Activated CD8-positive, alpha-beta T cell treated with anti-CD3 and anti-CD28 coated beads, Interleukin-2, amount 10 ng/mL, durations not matched to agents 7 days and 5 days (primary cell): ENCODE measurements at places on chromosomes 4 and X. TPM values are rescaled to one million over a fixed set of nuclear protein-coding genes. Genes with fewer than 3 reads are reported as not detected.

DNA sequence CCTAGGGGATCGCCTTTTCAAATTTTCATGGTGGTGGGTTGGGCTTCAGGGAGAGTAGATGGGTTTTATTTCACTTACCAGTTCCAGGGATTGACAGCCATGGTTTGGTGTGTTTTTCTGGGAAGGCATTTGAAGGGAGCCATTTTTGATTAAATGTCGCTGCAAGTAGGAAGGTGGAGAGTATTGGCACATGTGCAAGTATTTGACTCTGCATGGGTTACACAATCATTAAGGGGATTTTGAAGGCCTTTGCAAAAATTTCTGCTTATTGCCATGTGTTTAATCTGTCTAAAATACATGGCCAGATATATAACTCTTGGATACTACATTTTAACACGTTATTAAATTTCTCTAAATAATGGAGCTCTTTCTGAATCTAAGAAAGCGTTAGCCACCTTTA, 55.1 kb downstream of the GPAT3 start:
- H3K27ac ChIP-seq = no peak overlapping the region
- H3K27me3 ChIP-seq = no peaks in the 10 kb centered on the region
- H3K4me3 ChIP-seq = no peak overlapping the region
- no peak for DNase-seq
- H3K36me3 ChIP-seq = no peaks in the 10 kb centered on the region
- no peaks in the 10 kb centered on the region for H3K4me1 ChIP-seq

DNA sequence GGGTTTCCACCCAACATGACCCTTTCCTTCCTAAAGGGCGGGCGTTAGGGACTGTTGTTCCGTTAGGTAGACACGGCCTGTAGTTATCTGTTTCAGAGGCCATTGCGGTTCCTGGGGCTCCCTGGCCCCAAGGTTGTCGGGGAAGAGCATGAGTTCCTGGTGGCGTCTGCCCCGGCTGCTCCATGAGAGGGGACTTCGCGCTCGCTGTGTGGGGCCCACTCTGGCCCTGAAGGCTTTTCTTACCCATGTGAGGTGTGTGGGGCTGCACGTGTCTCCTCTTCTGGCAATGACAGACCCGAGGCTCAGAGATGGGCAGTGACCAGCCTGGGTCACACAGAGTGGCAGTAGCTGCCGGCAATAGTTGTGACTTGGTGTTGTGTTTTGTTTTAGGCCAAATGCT, 9.1 kb downstream of the TADA2B start:
- H3K36me3 ChIP-seq = peaks cover 12% of the 10 kb centered on the region
- no peak overlapping the region for H3K4me3 ChIP-seq
- DNase-seq = no peak
- H3K27ac ChIP-seq = peak overlapping the region; percentile 63

GRCh38 chrX:130184857-130185256, 13.1 kb downstream of the RAB33A start:
- H3K27me3 ChIP-seq = no peaks in the 10 kb centered on the region
- DNase-seq = no peak
- peaks cover 22% of the 10 kb centered on the region for H3K4me1 ChIP-seq
- H3K36me3 ChIP-seq = peaks cover 21% of the 10 kb centered on the region
- H3K27ac ChIP-seq = no peak overlapping the region

DNA sequence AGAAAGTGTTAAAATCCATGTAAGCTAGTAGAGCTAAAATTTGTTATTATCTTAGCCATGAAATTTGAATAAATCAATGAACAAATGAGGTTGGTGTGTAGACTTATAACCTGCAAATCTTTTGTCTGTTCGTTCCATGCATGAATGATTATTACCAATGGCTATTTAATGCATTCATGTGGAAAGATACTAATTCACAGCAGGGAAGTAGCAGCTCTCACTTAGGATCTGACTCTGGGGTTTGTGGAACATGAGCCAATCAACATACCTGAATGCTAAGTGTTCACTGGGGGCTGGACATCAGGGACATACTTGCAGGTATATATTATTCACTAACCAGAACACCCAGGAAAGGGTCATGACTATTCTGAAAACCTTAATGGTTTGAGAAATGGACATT, 444.1 kb downstream of the STIM2 start:
- H3K27me3 ChIP-seq = no peaks in the 10 kb centered on the region
- H3K4me1 ChIP-seq = no peaks in the 10 kb centered on the region
- H3K27ac ChIP-seq = no peak overlapping the region
- H3K4me3 ChIP-seq = no peak overlapping the region
- DNase-seq = no peak

DNA sequence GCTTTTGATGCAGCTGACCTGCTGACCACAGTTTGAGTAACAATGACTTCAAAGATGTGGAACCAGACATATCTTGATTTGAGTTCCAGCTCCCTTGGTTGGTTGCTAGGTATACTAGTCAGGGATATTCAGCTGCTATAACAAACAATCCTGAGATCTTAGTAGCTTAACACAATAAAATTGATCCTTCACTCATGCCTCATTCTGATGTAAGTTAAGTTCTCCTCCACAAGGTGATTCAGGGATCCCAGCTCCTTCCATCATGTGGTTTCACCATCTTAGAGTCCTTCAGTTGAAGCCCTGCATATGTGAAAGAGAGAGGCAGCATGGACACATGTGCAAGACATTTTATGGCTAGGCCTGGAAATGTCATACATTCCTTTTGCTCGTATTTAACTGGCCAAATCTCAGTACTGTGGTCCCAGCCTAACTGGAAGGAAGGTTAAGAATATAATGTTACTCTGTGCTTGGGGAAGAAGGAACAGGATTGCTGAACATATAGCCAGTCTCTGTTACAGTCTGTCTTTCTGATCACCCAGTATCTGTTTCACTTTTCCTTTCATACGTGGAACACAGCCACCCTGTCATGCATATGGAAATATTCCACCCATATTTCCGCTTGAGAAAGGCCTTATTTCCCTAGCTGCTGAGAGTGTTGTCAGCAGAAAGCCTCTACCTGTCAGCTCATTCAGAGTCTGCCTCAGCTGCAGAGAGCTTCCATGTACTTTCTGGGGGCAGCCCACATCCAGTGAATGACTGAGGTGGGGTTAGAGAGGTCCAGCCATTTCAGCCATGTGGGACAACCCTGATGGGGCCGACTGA, 7.1 kb downstream of the SMIM9 start:
- no peak for DNase-seq
- no peak overlapping the region for H3K4me3 ChIP-seq
- peaks cover 31% of the 10 kb centered on the region for H3K4me1 ChIP-seq
- peak overlapping the region; percentile 72 for H3K27ac ChIP-seq
- peaks cover 2% of the 10 kb centered on the region for H3K27me3 ChIP-seq
- no peaks in the 10 kb centered on the region for H3K36me3 ChIP-seq

DNA sequence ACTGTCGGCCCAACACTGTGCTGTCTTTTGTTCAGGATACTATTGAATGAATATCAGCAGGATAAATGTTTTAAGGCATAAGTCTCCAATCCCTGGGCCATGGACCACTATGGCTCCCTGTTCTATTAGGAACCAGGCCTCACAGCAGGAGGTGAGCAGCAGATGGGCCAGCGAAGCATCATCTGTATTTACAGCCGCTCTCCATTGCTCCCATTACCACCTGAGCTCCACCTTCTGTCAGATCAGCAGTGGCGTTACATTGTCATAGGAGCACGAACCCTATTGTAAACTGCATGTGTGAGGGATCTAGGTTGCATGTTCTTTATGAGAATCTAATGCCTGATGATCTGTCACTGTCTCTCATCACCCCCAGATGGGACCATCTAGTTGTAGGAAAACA, 3.7 kb upstream of the APLN start:
- H3K4me1 ChIP-seq = peaks cover 7% of the 10 kb centered on the region
- H3K36me3 ChIP-seq = no peaks in the 10 kb centered on the region
- peaks cover 14% of the 10 kb centered on the region for H3K27me3 ChIP-seq
- H3K27ac ChIP-seq = no peak overlapping the region
- DNase-seq = no peak

DNA sequence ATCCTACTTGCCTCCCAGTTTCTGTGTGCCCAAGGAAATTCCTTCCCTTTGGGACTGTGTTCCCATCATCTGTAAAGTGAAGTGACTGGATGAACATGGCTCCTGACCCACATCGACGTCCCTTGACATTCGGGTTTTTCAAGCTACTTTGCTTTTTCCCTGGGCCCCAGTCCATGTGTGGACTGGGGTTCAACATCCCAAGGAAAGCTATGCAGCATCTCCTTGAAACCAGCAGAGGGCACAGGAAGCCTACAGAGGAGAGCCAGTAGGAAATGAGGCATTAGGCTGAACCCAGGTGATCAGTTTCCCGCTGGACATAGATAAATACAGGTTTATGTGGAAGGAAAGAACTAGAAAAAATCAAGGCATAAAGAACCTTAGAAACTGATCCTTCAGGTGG, 145.1 kb upstream of the ARHGEF9 start:
- H3K36me3 ChIP-seq = no peaks in the 10 kb centered on the region
- H3K4me1 ChIP-seq = no peaks in the 10 kb centered on the region
- no peak for DNase-seq

GRCh38 chrX:15930585-15930984, 76.0 kb upstream of the AP1S2 start:
- H3K4me1 ChIP-seq = no peaks in the 10 kb centered on the region
- peaks cover 18% of the 10 kb centered on the region for H3K27me3 ChIP-seq
- DNase-seq = no peak
- H3K27ac ChIP-seq = no peak overlapping the region
- H3K36me3 ChIP-seq = no peaks in the 10 kb centered on the region
- H3K4me3 ChIP-seq = no peak overlapping the region

- DNase-seq = no peak
- H3K4me3 ChIP-seq = no peak overlapping the region
- no peaks in the 10 kb centered on the region for H3K36me3 ChIP-seq
- H3K27me3 ChIP-seq = peaks cover 7% of the 10 kb centered on the region
Observed at GRCh38 chr4:101761405-101761804, 29.1 kb upstream of the BANK1 start.

- H3K36me3 ChIP-seq = no peaks in the 10 kb centered on the region
- H3K27ac ChIP-seq = peak overlapping the region; percentile 74
- no peak for DNase-seq
- H3K27me3 ChIP-seq = no peaks in the 10 kb centered on the region
Observed at GRCh38 chrX:39750256-39750790, 347.4 kb downstream of the BCOR start.

GRCh38 chr4:181162676-181163075, 1080.5 kb upstream of the TENM3 start:
- no peak overlapping the region for H3K27ac ChIP-seq
- no peak for DNase-seq
- no peak overlapping the region for H3K4me3 ChIP-seq
- H3K27me3 ChIP-seq = no peaks in the 10 kb centered on the region
- H3K36me3 ChIP-seq = no peaks in the 10 kb centered on the region

- H3K27ac ChIP-seq = no peak overlapping the region
- no peaks in the 10 kb centered on the region for H3K4me1 ChIP-seq
- no peaks in the 10 kb centered on the region for H3K27me3 ChIP-seq
- no peak overlapping the region for H3K4me3 ChIP-seq
- H3K36me3 ChIP-seq = no peaks in the 10 kb centered on the region
Observed at GRCh38 chrX:102042372-102043325, 82.8 kb upstream of the TCEAL2 start.

DNA sequence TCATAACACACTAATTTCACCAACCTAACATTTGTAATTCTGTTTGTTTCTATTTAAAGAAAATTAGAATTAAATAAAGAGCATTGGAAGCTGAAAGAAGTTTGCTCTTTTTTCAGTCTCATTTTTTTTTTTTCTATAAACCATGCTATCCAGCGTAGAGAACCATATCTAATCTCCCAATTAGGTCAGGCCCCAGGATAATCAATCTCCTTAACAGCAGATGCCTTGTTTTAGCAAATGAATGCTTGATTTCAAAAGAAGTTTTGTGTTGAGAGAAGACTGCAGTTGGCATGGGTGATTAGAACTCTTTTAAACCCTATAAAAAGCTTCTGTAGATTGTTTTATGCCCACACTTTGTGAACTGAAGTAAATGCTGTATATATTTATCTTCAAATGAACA, 15.6 kb upstream of the MAD2L1 start:
- no peaks in the 10 kb centered on the region for H3K4me1 ChIP-seq
- no peak for DNase-seq
- H3K36me3 ChIP-seq = no peaks in the 10 kb centered on the region
- H3K27me3 ChIP-seq = peaks cover 10% of the 10 kb centered on the region
- no peak overlapping the region for H3K4me3 ChIP-seq

- peaks cover 7% of the 10 kb centered on the region for H3K36me3 ChIP-seq
- H3K27ac ChIP-seq = no peak overlapping the region
- no peak overlapping the region for H3K4me3 ChIP-seq
- H3K4me1 ChIP-seq = no peaks in the 10 kb centered on the region
- no peaks in the 10 kb centered on the region for H3K27me3 ChIP-seq
Observed at GRCh38 chrX:13464599-13465275, 104.7 kb upstream of the EGFL6 start.

- DNase-seq = no peak
- no peak overlapping the region for H3K4me3 ChIP-seq
- H3K27me3 ChIP-seq = peaks cover 3% of the 10 kb centered on the region
- H3K27ac ChIP-seq = no peak overlapping the region
- no peaks in the 10 kb centered on the region for H3K36me3 ChIP-seq
Observed at GRCh38 chrX:11998944-11999343, 139.3 kb upstream of the FRMPD4 start.

GRCh38 chrX:153877571-153878261, 8.3 kb downstream of the L1CAM start:
- no peaks in the 10 kb centered on the region for H3K36me3 ChIP-seq
- DNase-seq = no peak
- H3K4me1 ChIP-seq = peaks cover 23% of the 10 kb centered on the region
- H3K27me3 ChIP-seq = peaks cover 24% of the 10 kb centered on the region
- H3K27ac ChIP-seq = no peak overlapping the region

DNA sequence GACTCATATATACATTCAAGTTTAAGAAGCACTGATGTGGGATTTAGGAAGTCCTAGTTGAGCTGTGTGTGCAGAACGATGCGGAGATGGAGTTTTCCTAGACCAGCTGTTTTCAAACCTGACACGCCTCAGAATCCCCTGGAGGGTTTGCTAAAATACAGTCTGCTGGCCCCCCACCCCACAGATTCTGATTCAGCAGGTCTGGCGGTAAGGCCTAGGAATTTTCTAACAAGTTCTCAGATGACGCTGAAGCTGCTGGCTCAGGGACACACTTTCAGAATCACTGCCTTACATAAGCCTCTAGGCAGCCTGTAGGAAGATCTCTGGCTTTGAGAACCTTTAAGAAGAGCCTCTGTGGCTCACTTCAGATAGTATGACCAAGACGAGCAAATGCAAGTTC, 73.1 kb downstream of the PHEX start:
- H3K4me3 ChIP-seq = no peak overlapping the region
- no peaks in the 10 kb centered on the region for H3K27me3 ChIP-seq
- no peaks in the 10 kb centered on the region for H3K4me1 ChIP-seq
- H3K36me3 ChIP-seq = no peaks in the 10 kb centered on the region
- H3K27ac ChIP-seq = no peak overlapping the region

IQCM gene
- not detected for total RNA-seq

TMSB15C gene
- total RNA-seq = 4.8 TPM

SPANXN4 gene
- total RNA-seq = not detected

HMGN5 gene
- total RNA-seq = 1.5 TPM

TMEM271 gene
- not detected for total RNA-seq

CSN1S1 gene
- total RNA-seq = not detected

XKRX gene
- not detected for total RNA-seq

MAGEA2 gene
- not detected for total RNA-seq

GDPD2 gene
- 0.63 TPM for total RNA-seq

SLC7A11 gene
- total RNA-seq = 1.4 TPM

ARL9 gene
- 0.18 TPM for total RNA-seq

ZNF157 gene
- total RNA-seq = 0.32 TPM

FAM9C gene
- total RNA-seq = not detected

SLC10A4 gene
- not detected for total RNA-seq

GAGE1 gene
- total RNA-seq = not detected
